H7 (cell line): ENCODE measurements at places on chromosomes 6 and 20.

DNA sequence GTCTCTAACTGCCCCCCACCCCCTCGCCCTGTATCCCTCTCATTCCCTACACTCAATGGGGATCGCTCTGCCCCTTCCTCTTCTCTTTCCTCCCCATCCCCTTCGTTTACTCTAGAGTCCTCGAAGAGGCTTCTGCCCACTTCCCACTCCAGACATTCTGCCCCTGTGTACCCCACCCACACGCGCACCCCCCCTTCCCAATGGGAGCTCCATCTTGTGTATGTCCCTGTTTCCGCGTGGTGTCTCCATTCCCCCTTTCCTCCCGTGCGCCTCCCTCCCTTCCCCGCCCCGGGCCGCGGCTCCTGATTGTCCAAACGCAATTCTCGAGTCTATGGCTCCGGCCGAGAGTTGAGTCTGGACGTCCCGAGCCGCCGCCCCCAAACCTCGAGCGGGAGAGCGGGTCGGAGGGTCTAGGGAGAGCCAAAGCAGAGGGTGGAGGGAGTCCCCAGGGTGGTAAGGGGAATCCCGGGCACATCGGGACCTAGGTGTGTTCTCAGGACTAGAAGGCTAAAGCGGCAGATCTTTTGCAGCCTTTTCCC is 679 bp upstream of the RING1 start:
- DNase-seq, result peak; percentile 78

GRCh38 chr20:36836591-36837269 is 39.2 kb upstream of the TLDC2 start:
- peak; percentile 89 for DNase-seq

GRCh38 chr6:13831615-13832014 is 17.3 kb upstream of the MCUR1 start:
- no peak for DNase-seq

DNA sequence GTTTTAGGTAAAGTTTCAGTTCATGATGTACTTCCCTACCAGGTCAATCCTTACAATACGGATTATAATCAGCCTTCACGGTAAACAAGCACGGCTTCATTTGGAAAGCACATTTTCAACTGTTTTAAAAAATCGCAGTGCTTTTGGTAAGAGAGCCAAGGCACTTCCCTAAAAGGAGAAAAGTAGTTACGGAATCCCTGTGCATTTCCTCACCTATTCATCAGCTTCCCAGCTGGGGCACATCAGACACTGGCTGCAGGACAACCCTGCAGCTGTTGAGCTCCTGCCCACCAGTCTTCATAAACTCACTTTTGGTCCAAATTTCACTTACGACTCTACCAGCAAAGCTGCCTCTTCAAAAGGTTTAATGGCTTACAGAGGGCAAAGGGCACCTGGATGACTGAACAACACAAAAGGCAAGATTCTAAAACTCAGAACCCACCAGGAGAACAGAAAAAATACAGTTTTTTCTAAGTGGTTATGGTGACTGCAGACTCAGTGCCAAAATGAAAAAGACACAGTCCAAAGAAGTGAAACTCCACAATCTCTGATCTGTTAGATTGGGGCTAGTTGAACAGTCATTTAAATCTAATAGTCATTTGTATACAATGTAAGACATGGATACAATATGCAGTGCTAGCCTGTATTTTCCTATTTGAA is 7.5 kb downstream of the SNX5 start:
- DNase-seq, result no peak

- DNase-seq, result no peak
Measured at GRCh38 chr6:38112181-38112580, 292.7 kb downstream of the ZFAND3 start.

GRCh38 chr20:50278377-50278683 is 87.7 kb downstream of the CEBPB start:
- no peak for DNase-seq

- DNase-seq, result no peak
Measured at GRCh38 chr6:159013229-159013628, 13.2 kb upstream of the RSPH3 start.

- DNase-seq, result no peak
Measured at GRCh38 chr6:36604090-36605060, 10.2 kb downstream of the SRSF3 start.

- DNase-seq, result no peak
Measured at GRCh38 chr6:104954190-104954797, 2.6 kb upstream of the LIN28B start.

DNA sequence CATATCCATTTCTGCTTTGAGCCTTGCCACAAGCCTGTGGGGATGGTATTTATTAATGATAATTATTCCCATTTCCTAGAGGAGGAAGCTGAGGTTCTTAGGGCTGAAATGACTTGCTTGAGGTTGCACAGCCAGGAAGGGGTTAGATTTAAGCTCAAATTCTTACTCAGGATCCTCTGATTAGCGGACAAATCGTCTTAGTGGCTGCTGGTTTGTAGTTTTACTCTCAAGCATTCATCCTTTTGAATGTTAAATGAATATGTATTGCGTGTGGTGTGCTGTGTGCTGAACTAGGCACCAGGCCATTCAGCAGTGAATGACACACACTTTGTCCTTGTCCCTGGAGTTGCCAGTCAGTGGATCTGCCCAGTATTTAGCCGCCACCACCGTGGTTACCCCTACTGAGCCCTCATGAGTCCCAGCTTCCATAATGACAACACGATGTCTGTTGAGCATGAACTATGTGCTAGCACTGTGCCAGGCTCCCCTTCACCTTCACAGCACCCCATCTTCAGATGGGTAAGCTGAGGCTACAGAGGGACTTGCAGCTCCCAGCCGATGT is 10.0 kb downstream of the PACSIN1 start:
- DNase-seq, result no peak

DNA sequence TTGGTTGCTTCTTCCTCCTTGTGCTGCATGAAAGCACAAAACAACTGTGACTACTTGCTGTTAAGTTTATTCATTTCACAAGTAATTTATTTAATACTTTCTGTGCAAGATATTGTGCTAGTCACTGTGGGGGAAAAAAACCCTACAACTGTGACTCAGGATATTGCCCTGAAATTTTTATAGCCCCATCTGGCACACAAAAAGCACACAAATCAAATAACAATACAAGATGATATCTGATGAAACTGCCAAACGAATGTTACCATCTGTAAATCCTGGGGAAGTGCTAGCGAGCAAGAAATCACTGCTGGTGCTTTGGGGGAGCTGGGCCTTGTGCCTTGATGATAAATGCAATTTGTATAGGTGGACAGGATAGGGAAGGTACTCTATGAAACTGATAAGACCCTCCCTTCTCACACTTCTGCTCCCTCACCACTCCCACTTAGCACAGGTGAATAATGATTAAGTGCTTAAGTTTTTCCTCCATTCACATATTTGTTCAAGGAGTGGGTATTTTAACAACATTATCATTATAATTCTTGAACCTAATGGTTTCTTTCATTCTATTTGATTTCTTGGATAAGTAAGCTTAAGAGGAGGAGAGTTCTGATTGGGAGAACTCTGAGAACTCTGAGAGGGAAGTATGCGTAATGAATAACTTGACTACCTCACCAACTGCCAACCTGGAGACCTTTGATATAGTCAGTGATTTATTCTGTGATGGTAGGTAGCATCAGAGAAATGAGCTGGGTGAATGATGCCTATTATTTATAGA is 115.3 kb downstream of the RTN4IP1 start:
- DNase-seq, result no peak

GRCh38 chr20:17614176-17614811 is 44.4 kb downstream of the DSTN start:
- peak; percentile 54 for DNase-seq

DNA sequence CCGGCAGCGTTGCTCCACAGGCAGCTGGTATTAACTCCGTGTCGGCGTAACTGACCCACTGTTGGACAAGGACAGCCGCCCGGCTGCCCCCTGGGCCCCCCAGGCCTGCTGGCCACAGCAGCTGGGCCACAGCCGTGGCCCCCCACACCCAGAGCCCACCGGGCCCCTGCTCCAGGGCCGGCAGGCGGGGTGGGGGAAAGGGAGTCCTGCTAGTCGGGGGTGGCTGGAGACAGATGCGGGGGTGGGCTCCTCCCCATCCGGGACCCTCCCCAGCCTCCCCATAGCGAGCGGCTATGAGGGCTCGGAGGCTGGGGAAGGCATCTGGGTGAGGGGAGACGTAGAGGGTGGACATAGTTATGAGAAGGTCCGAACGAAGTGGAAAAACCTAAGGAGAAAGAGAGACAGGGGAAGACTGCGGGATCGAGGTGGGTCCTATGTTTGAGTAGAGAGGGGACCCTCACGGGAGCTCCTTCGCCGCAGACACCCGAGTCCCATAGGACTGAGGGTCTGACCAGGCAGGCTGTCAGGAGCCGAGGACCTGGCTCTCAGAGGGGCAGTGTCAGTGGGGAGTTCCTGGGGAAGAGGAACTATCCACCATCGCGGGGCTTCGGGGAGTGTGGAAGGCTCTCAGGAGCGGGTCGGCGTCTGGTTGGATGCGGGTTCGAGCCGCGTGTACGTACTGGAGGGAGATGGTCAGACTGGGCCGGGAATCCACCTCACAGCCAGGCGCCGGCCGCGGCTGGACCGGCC is 511 bp downstream of the VARS1 start:
- peak; percentile 81 for DNase-seq

GRCh38 chr6:140208286-140208685 is 833.8 kb upstream of the CITED2 start:
- DNase-seq, result no peak

GRCh38 chr6:13988049-13988738 is 63.4 kb downstream of the RNF182 start:
- DNase-seq, result no peak

- no peak for DNase-seq
Measured at GRCh38 chr20:3456648-3457047, 14.2 kb upstream of the ATRN start.

DNA sequence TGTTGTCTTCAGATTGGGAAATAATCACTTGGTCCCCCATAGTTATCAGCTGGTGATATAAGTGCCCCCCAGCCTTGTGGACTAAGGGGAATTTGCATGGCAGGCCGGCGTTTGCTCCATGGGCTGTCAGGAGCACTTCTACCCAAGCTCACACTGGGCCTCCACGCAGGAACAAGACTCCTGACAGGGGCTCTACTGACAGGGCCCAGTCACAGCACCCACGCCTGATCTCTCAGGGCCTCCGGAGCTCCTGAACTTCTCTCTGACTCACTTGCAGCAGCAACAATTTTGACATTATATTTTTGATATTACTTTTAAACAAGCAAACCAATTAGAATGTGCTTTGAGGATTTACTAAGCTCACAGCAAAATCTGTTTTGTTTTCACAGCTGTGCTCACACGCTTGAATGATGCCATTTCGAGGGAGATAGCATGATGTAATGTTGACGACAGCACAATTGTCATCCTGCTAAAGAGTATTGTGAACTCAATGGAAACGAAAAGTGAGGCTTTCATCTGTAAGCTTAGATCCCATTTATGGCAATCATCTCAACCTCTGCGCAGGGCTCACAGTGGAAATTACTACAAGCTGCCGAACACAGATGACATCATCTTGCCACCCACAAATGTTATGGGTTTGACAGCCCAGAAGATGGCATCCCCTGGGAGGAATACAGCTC is 28.7 kb upstream of the TXNDC5 start:
- no peak for DNase-seq

DNA sequence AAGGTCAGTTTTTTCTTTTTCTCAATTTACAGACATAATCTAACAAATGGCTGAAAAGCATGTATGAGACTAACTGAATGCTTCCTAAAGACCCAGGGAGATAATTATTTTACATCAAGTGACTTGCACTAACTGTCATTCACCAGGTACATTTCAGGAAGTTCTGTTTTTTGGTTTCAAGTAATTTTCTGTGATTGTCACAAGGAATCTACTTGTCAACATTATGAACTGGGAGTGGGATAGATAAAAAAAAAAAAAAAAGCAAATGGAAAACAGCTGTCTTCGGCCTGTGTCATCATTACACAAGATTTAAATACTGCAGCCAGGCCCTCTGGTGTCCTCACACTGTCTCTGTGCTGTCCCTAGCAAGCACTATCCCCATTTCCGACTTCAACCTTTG is 379.0 kb upstream of the HTR1E start:
- DNase-seq, result no peak

DNA sequence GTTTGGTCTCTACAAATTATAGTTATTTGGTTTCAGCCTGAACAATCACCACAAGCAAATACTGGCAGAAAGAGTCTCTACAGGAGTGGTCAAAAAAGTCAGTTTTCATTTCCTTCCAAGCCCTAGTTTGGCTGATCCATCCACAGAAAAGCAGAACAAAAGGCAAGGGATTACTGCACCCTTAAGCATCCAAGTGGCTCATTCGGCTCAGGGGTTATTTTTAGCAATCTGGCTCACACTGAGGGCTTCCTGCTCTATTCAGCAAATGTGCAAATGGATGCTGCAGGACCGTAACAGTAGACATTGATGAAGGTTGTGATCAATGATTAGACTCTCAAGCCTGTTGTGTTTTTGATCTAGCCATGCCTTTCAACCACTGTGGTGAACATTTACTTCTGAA is 62.2 kb upstream of the FABP7 start:
- no peak for DNase-seq

GRCh38 chr6:163634211-163635171 is 220.0 kb downstream of the QKI start:
- DNase-seq, result no peak

- DNase-seq, result peak; percentile 31
Measured at GRCh38 chr20:64239449-64240242, 15.9 kb upstream of the PCMTD2 start.

DNA sequence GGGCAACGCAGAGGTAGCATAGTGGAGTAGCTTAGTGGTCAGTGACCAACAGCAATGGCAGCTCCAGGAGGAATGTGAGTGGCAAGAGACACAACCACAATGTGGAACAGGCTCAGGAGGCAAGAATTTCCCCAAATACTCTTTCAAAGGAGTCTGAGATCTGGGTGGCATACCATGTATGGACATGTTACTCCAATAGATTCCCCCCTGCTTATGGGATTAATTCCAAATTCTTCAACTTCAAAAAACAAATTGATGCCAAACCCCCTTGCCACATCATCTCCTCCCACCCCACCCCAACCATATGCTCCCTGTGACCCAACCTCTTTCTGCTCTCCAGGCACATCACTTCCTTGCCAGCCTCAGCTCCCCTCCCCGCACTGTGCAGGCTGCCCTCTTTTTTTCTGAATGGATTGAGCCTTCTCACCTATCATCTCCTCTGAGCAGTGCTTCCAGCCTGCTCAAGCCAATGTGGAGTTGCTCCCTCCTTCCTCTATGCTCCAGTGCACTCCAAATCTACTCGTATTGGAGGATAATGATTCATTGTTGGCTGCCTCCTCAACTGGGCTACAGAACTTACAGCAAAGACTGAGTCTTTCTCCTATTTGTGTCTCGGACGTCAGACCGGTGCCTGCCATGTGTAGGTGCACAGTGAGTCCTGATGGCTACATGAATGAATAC is 93.0 kb upstream of the CEP85L start:
- no peak for DNase-seq
